ENCODE measurements at places on chromosomes 2 and 18.

DNA sequence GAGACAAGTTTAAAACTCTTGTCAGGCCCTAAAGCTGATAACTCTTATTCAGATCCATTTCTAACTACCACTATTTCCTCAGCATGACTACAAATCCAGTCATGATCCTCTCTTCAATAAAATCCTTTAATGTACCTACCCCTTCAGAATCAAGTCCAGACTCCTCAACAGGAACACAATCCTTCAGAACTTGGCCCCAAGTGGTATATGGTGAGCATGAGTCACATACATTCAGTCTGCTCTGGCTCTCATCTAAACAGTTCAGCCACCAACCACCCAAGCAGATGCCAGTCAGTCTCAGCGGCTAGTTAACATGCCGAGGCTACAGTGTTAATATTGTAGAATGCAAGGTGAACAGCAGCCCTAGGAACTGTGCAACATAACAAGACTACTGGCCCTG is 9.7 kb downstream of the LMAN2L start:
- DNase-seq: no peak

DNA sequence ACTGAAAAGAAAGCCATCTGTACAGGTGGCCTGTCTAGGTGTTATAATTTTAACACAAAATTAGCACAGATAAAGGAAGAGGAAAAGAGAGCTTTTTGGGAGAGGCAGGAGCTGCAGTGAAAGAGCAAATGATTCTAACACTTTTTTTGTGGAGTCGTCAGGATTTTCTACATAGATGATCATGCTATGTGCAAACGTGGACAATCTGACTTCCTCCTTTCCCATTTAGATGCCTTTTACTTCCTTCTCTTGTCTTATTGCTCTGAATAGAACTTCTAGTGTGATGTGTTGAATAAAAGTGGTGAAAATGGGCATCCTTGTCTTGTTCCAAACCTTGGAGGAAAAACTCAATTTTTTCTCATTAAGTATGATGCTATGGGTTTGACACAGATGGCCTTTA is 334.5 kb downstream of the NBAS start:
- DNase-seq: no peak

- no peak for DNase-seq
These were observed 105.8 kb upstream of the NCKAP5 start for GRCh38 chr2:133674066-133674432.

DNA sequence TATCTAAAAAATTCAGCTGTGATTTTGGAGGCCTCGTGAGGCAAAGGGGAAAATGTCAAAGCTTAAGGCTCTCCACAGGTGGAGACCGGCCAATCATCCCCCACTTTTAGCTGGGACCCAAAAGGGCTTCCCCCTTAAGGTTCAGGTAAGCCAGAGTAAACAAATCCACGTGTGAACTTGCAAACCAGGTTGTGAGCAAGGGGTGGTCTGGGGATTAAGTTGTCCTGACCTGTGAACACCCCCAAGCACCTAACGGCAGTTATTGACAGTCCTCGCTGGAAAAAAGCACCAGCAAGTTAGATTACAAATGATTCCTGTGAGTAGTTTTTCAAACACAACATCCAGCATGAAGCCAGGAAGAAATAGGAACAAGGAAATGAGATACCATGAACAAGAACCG is 42.9 kb downstream of the MYO7B start:
- no peak for DNase-seq

GRCh38 chr18:3595369-3596273 is 145.6 kb downstream of the TGIF1 start:
- peak; percentile 66 for DNase-seq

- no peak for DNase-seq
These were observed 171.6 kb downstream of the IKZF2 start for GRCh38 chr2:212979799-212980198.

DNA sequence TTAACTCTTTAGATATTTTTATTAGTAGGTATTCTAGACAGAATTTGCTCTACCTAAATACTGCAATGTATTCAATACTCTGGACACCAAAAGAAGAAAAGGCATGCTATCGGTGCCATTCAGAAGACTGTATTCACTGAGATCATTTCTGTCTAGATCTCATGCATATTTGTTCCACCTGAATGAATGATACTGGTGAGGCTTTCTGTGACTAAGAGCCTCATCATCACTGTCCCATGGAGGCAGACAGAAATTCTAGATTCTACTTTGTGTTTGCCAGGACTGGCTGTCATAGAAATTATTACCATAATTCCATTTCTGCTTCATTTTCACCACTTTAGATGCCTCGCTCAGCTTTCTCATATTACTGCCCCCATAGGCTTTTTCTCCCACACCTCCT is 340.7 kb downstream of the MBD2 start:
- DNase-seq: no peak

DNA sequence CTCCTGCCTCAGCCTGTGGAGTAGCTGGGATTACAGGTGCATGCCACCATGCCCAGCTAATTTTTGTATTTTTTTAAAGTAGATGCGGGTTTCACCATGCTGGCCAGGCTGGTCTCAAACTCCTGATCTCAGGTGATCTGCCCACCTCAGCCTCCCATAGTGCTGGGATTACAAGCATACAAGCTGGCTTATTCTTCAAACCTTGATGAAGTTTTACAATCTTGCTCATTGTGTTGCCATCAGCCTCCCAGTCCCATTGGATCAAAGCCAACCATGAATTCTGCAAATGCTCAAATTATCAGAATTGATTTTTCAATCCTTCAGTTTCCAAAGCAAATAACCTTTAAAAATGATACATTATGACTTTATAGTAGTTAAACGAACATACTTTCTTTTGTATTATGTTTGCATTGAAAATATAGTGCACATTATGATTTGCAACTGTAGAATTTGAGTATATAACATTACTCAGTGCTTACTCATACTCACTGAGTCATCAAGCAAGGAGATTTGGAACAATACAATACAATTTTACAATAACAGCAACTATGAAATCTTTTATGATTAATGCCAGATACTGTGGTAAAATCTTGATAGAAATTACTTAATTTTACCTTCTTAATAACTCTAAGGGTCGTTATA is 1491.9 kb upstream of the CELF4 start:
- DNase-seq: no peak

- no peak for DNase-seq
These were observed 8.7 kb upstream of the TXNDC2 start for GRCh38 chr18:9876867-9877654.

Measured in GM12864 (cell line).